ENCODE measurements at places on chromosomes 3 and 15.

DNA sequence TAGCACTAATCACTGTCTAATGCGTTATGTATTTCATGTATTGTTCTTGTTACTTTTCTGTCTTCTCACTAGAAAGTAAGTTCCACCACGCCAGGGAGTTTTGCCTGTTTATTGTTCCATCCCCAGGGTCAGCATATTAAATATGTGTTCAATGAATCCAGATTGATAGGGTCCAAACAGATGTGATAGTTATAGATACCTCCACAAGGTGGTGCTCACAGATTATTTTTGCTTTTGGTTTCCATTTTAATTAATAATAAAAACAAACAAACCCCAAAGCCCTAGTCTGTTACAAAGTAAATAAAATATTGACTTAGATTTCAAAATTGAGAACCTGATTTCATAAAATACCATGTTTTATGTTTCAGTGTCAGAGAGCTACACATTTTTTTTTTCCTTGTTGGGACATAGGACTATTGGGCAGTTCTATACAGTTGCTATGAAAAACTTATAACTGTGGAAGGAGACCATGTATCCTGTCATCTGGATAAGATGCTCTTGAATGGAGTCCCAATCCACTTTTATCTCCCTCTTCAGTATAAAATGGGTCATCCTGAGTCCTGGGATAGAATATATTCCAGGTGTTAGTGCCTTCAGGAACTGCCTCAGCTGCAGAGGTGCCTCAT is 12.4 kb downstream of the OTOL1 start:
- DNase-seq, result no peak

- no peak for DNase-seq
Observed at GRCh38 chr3:82561784-82562183, 800.3 kb upstream of the GBE1 start.

DNA sequence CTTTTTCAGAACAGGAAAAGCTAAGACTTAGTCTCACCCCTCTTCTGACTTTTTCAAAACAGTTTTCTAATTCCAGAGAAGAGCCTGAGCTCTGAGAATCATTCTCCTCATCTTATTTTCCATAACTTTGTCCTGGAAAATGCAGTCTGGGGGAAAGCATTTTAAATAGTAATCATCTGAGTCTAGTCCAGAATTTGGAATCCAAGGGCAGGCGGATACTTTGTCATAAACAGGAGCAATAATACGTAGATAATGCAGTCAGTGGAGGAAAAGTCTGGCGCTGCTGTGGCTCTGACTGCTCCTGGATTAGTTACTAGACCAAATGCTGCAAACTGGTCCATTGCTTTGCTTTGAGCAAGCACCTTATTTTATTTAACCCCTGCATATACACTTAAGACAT is 285.0 kb downstream of the THSD4 start:
- no peak for DNase-seq

DNA sequence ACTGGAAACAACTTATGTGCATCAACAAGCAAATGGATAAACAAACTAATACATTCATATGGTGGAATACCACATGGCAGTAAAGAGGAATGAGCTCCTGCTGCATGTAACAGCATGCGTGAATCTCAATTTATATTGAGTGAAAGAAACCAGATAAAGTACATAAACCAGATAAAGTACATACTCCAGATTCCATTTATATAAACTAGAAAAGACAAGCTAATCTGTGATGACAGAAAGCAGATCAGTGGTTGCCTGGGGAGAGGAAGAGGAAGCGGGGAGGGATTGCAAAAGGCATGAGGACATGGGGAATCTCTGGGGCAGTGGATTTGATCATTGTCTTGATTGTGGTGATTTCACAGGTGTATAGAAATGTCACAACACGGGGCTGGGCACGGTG is 34.2 kb downstream of the LIMD1 start:
- no peak for DNase-seq

- no peak for DNase-seq
Observed at GRCh38 chr15:58010983-58011382, 54.5 kb downstream of the ALDH1A2 start.

DNA sequence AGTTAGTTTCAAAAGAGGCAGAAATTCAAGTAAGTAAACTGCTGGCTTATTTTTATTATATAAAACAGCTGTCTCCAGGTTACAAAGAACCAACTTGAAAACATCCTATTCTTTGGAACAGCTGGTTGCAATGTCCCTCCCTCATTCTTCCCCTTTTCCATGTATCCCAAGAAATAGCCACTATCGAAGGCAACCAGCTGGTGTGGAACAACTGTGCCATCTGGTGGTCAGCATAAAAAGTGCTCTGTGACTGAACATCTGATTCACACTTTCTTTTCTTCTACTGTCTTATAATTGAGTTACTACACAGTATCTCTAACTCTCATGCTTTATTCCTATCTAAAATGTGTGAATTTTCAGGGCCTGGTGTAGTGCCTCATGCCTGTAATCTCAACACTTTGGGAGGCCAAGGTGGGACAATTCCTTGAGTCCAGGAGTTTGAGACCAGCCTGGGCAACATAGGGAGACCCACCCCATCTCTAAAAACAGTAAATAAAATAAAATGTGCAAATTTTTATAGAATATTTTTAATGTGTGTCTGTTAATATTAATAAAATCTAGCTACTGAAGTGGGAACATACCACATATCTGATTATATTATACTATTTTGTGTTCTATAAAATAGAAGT is 9.6 kb downstream of the OSBPL11 start:
- DNase-seq, result no peak

DNA sequence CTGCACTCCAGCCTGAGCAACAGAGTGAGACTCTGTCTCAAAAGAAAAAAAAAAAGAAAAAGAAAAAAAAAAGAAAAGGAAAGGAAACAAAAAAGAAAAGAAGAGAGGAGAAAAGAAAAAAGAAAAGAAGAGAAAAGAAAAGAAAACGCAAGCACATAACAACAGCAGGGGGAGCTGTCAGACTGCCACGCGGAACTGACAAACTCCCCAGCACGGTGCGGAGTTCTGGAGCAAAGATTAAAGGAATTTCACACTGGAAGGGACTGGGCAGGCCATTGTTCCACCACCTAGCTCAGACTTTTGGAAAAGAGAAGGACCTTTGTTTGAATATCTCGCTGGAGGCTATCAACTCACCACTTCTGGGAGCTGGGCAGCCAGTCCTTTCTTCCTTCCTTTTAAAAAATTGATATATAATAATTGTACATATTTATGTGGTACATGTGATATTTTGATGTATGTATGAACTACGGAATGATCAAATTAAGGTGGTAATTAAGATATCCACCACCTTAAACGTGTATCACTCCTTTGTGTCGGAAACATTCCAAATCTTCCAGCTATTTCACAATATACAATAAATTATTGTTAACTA is 40.5 kb downstream of the DPPA2 start:
- no peak for DNase-seq

DNA sequence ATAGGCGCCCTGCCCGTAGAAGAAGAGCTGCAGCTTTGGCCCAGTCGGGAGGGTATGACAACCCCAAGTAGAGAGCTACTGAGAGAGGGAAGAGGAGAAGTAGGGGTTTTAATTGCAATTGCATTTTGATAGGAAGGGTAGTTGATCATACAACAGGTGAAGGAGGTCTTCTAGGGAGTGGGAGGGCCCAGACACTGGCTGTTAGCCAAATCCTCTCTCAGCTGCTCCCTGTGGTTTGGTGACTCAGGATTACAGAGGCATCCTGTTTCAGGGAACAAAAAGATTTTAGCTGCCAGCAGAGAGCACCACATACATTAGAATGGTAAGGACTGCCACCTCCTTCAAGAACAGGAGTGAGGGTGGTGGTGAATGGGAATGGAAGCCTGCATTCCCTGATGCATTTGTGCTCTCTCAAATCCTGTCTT is 408.9 kb upstream of the THBS1 start:
- no peak for DNase-seq

DNA sequence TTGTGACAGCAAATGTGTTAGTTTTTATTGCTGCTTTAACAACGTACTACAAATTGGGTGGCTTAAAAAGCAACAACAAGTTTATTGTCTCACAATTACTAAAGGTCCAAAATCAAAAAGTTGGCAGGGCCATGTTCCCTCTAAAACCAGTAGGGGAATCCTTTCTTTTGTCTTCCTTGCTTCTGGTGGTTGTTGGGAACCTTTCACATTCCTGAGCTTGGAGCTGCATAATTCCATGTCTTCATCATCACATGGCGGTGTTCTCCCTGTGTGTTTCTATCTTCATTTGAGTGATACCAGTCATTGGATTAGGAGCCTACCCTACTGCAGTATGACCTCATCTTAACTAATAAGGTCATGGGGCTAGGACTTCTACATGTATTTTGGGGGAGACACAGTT is 7.4 kb downstream of the SPRED1 start:
- DNase-seq, result no peak

- DNase-seq, result no peak
Observed at GRCh38 chr3:195072916-195073564, 197.9 kb downstream of the XXYLT1 start.

DNA sequence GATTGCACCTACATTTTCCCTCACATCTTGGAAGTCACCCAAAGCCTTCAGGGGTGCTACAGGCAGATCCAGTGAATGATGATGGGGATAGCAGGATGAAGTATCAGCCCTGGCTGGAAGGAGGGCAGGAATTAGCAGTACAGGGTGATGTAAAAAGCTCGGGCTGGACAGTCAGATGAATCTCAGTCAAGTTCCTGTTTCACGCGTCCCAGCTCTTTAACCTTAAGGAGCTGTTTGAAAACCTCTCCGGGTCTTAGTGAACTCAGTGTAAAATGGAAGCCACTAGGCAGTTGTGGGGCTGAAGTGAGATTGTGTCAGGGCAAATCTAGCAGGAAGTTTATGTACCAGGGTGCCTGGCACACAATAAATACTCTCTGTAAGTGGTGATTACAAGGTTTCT is 166.4 kb upstream of the PROK2 start:
- no peak for DNase-seq

GRCh38 chr15:64809649-64810496 is 15.6 kb downstream of the PIF1 start:
- peak; percentile 52 for DNase-seq

DNA sequence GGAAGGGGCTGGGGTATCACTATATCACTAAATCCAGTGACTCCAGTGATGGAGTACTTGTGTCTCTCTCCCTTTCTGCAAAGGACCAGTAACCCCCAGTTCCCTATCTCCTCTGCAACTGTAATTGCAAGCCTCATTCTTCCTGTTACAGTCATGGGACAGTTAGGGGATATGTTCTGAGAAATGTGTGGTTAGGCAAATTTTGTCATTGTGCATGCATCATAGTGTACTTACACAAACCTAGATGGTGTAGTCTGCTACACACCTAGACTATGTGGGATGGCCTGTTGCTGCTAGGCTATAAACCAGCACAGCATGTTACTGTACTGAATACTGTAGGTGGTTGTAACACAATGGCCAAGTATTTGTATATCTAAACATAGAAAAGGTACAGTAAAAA is 2.2 kb downstream of the VPS8 start:
- no peak for DNase-seq

GRCh38 chr3:52110502-52110901 is 43.7 kb downstream of the POC1A start:
- no peak for DNase-seq

- DNase-seq, result no peak
Observed at GRCh38 chr3:65406470-65406869, 632.2 kb downstream of the MAGI1 start.

DNA sequence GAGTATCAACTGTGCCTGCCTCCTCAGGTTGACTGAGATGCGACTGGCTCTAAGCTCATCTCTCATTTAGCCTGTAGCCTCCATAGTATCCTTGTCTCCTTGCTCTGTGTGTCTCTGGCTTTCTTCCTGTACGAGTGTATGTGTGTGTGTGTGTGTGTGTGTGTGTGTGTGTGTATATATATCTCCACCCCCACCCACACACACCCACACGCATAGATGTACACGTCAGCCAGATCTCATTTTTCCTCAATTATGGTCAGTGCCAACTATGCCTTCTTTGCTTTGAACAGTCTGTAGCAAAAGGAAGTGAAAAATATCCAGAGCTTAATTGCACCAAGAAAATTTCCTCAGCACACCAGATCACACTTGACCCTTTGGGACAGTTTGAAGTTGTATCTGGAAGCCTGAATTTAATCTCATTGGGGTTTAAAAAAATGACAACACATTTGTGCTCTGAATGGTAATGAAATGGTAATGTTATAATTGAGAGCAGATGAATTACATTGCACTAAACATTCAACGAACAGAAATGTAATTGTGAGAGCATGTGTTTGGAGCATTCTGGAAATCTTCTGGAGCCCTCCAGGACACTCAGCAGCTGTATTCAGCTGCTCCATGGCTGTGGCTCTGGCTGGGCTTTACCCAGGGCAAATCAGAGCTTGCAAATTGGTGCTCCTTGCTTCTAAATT is 63.6 kb downstream of the RYR3 start:
- no peak for DNase-seq

DNA sequence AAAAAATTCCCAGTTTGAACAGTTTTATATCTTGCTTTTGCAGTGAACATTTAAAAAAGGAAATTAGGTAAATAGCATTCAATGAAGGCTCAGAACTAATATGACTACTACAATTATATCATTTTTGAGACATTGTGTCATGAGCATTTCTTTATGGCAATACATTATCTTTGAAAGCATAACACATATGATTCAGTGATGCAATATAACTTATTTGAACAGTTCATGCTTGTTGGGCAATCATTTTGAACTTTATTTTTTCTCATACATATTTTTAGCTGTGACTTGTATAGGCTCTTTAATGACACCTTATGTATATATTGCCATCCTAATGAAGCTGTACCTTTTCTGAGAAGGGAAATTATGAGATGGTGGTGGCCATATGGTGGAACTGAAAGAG is 828.6 kb upstream of the NR2F2 start:
- no peak for DNase-seq
